ENCODE measurements at places on chromosomes 5 and 9.

DNA sequence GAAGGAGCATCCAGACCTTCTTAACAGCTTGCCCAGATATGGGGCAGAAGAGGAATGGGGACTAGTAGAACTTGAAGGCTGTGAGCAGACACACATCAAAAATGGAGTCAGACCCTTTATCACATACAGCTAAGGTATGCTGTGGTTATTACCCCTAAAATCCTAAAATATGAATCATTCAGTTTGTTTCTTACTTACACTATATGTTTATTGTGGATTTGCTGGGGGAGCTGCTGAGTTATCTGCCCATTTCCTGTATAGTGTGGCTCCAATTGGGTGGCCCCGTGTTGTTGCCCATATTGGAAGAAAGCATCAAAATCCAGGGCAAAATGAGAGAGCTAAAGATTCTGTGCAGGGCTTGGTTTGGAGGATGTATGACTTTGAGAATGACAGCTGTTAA, 56.9 kb downstream of the AP3S1 start:
- no peak for DNase-seq

GRCh38 chr5:131019111-131019510, 145.9 kb downstream of the HINT1 start:
- DNase-seq = no peak

DNA sequence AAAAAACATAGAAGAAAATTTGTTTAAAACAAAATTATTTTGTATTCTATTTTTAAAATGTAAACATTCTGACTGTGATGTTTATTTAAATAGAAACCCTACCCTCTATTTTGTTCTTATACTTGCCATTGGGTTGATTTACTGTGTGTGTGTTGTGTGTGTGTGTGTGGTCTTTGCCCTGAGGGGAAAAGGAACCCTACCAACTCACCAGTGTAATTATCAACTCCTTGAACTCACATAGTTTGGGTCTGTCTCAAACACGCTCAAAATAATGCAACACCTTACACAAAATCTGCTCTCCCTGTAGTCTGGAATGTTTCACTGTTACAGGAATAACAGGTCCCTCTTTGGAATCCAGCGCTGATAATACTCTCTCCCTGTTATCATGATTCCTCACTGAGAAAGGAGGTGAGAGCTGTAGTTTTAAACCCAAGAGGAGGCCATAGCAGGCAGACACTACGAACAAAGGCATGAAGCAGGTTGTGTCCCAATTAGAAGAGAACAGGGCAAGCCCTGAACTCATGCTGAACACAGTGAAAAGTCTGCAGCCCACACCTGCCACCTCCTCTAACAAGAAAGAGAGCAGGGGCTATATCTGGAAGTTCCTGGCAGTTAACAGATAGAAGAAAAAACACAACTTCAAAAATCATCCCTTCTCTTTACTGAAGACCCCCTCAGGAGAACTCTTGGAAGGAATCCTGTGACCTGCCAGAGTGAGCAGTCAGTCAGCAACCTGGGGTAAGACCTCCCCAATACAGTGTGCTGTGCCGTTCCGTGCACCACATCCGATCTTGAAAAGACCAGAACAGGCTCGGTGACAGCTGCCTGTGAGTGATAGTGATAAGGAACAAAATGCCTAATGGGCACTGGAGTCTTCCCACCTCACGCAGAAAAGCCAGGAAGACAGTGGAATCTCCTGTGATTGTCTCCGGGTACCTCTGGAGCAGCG, 608.1 kb upstream of the ADAMTS16 start:
- no peak for DNase-seq

DNA sequence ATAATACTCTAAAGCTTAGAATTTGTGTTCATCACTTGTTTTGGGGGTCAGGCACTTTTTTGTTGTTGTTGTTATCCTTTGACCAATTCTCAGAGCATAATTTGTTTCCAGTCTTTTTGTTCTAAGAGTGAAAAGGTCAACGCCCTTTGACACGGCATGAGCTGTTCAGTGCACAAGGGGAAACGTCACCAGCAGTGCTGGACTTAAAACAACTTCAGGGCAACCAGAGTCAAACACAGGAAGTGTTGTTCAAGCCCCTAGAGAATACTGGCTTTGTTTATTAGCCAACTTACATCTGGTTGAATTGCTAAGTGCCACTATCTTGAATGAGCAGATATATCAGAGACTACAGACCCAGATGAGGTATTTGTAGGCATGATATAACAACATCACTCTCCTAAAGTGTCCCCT, 368.9 kb downstream of the TMEM161B start:
- DNase-seq = peak; percentile 8

DNA sequence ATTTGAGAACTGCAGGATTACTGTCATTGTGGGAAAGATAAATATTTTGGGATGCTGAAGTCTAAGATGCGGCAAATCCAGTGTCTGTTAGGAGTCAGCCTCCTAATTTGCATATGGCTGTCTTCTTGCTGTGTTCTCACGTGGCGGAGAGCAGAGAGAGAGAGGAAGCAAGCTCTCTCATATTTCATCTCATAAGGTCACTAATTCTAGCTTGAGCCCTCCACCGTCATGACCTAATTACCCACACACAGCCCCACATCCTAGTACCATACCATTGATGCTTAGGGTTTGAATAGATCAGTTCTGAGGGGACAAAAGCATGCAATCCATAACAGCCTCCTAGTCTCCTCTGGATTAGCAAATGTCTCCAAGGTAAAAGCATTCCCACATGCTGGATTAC, 124.5 kb downstream of the CDH12 start:
- DNase-seq = no peak

DNA sequence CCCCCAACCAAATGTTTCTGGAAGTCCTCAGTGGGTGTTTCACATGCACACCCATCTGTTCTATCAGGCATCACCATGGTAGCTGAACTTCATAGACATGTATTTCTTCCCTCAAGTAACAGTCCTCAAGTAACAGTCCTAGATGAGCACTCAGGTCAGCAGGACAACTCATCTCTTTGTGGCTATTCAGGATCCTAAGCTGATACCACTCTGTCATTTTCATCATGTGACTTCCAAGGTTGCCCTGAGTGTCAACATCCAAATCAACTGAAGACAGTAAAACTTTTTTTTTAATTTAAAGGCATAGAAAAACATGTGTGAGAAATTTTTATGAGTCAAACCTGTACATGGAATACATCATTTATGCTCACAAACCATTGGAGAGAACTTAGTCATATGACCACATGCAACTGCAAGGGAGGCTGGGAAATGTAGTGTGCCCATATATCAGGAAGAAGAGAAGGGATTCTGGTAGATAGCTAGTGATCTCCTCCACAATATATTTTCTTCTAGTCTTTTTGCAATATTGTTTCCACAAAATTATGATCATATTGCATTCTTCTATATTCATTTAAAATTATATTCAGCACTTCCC, 64.2 kb upstream of the FST start:
- DNase-seq = no peak

GRCh38 chr9:106892632-106893031, 29.7 kb downstream of the ZNF462 start:
- DNase-seq = no peak

DNA sequence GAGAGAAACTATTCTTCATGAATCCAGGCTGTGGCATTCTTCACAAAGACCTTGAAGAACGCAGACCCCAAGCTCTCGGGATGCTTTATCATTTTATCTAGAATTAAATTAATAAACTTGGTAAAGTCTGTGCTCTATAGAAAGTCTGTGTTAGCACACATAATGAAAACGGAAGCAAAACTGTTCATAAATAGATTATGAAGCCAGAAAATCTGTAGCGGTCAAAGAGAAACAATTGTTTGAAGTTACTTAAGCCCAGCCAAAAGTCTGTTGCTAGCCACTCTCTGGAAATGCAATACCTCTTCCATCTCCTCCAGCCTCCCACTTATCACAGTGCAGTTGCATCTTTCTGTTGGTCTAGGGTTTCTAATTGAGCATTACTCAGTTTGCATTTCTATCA, 375.9 kb downstream of the KIF4B start:
- DNase-seq = no peak

- no peak for DNase-seq
Measured at GRCh38 chr9:125487842-125488241, 219.2 kb downstream of the MAPKAP1 start.

GRCh38 chr5:33166948-33167347, 273.8 kb upstream of the TARS1 start:
- DNase-seq = no peak

- no peak for DNase-seq
Measured at GRCh38 chr5:151562019-151562707, 29.0 kb downstream of the FAT2 start.

DNA sequence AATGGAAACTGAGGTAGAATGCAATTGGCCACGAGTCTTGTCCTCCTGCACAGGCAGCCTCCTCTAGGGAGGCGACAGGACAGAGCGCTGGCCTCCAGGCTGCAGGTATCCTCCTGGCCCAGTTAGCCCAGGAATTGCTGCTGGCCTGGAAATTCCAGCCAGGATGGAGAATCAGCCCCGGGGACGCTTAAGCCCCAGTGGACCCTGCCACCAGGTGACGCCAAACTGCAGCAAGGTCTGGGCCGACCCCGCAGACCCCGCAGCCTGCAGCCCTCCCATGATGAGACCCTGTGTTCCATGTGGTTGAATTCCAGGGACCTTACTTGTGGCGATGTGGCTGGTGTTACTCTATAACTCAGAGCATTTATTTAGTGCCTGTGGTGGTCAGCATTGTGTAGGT, 7.3 kb downstream of the CACFD1 start:
- DNase-seq = no peak

- DNase-seq = no peak
Measured at GRCh38 chr9:79233542-79233941, 338.2 kb upstream of the TLE4 start.

DNA sequence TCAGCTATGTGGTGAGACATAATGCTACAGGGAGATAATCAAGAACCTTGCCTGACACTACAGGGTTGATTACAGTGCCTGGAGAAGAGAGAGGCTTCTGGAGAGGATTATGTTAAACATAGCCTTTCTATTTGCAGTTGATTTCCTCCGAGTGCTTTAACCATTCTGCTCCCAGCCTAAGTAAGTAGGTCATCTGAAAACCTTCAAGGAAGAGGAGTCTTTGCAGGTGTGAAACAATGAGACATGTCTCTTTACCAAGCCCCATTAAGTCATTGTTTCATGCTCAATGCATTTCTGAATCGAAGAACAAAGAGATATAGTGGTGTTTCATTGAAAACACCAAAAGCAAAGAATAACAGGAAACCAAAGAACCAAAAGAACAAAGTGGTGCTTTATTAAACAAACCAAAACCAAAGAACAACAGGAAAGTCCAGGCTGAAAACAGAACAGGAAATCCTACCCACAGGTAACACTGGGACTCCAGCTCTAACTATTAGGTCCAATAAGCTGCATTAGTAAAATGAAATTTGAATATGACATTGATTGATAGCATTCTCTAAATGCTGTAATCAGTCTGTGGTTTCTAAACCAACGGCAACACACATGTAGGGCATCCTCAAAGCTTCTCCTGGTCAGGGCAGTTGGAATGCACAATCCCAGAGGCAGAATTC, 113.3 kb upstream of the SPATA31D4 start:
- DNase-seq = no peak

- DNase-seq = no peak
Measured at GRCh38 chr5:111505096-111505495, 7.2 kb downstream of the STARD4 start.

DNA sequence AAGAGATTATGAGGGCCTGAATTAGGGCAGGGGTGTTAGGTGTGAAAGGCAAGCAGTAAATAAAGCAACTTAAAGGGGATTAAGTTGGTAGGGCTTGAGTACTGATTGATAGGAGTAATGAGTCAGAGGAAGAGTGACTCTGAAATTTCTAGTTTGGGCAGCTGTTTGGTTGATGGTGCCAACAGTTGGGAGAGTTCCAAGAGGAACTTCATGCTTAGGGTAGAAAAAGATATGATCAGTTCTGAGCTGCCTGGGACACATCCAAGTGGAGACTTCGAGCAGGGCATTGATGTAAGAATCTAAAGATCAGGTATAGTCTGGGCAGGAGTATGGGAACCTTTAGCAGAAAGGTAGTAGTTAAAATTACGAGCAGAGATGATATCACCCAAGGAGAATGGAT, 10.2 kb downstream of the MAMDC2 start:
- DNase-seq = no peak

DNA sequence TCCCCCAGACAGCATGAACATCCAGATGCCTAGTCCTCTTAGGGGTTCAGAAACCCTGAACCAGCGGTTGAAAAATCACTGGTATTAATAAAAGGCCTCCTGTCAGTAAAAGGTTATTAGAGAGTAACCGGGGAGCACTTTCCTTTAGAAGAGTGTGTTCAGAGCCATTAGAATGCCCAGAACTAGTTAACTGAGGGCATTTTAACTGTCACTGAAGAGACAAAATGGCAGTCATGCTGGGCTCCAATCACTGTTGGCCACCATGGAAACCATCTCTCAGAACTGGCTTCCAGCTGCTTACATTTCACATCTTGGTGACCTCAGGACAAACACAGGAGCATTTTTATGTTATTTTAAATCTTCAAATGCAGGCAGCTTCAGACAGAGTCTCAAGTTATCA, 36.2 kb upstream of the GDA start:
- DNase-seq = no peak

DNA sequence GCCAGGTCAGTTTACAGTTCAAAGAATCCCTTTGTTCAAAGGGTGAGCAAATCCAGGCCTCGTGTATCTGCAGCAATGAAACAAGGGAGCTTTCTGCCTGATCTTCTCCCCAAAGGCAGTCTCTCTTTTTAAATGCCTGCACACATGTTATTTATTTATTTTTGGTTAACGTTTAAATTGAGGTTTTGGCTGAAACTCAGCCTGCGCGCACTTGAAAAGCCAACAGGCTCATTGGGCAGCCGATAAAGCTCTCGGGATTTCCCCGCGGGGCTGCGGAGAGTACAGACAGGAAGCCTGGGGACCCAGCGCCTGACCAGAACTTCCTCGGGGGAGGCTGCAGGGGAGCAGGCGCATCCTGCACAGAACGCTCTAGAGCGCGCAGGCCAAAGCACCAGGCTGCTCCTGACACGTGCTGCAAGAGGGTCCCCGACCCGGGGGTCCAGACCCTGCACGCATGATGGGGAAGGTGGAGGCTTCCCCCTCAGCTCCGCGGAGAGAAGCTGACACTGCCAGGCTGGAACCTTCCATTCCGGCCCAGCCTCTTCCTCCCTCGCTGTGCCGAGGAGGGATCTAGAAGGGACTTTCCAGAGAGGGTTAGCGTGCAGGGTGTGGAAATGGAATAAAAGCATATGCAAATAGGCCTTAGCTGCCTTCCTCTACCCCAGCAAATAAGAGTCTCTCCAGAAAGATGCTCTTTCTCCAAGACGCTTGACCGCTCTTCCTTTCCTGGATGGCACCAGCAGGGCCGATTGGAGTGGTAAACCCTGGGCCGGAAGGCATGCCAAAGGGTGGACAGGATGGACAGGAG, 46.1 kb downstream of the PTTG1 start:
- DNase-seq = peak; percentile 16

DNA sequence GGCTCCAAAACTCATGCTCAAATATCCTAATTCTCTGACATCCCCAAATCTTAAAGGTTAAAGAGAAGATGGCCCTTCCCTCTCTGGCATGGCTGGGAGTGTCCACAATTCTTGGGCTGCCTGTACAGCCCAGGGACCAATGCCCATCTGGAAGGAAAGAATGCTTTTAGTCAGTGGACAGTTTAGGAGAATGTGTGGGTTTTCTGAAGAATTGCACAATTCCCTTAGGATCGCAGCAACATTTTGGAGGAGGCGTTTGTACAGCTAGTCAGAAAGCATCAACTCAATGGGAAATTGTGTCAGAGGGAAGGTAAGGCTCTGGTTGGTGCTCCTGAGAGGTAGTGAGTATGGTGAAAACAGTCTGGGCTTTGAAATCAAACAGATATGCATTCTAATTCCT, 15.0 kb downstream of the FAM193B start:
- no peak for DNase-seq

- DNase-seq = no peak
Measured at GRCh38 chr5:55540024-55540423, 5.3 kb upstream of the PLPP1 start.
